ENCODE measurements at places on chromosomes 2 and 18. TPM values are rescaled to one million over a fixed set of nuclear protein-coding genes. Genes with fewer than 3 reads are reported as not detected.

GRCh38 chr2:54904836-54905235, 145.4 kb downstream of the RTN4 start:
- peak; percentile 23 for DNase-seq

Gene DSG4
- not detected for total RNA-seq

Gene CAPN14
- total RNA-seq: 1.0 TPM

Gene ZSWIM2
- total RNA-seq: not detected

Gene ALKAL2
- not detected for total RNA-seq

- peak; percentile 66 for DNase-seq
Observed at GRCh38 chr2:96195410-96196066, 13.1 kb downstream of the STARD7 start.

Gene CXCR4
- total RNA-seq: 0.12 TPM

Gene REG3A
- total RNA-seq: not detected

- DNase-seq: peak; percentile 22
Observed at GRCh38 chr18:48847807-48848486, 102.8 kb downstream of the SMAD7 start.

DNA sequence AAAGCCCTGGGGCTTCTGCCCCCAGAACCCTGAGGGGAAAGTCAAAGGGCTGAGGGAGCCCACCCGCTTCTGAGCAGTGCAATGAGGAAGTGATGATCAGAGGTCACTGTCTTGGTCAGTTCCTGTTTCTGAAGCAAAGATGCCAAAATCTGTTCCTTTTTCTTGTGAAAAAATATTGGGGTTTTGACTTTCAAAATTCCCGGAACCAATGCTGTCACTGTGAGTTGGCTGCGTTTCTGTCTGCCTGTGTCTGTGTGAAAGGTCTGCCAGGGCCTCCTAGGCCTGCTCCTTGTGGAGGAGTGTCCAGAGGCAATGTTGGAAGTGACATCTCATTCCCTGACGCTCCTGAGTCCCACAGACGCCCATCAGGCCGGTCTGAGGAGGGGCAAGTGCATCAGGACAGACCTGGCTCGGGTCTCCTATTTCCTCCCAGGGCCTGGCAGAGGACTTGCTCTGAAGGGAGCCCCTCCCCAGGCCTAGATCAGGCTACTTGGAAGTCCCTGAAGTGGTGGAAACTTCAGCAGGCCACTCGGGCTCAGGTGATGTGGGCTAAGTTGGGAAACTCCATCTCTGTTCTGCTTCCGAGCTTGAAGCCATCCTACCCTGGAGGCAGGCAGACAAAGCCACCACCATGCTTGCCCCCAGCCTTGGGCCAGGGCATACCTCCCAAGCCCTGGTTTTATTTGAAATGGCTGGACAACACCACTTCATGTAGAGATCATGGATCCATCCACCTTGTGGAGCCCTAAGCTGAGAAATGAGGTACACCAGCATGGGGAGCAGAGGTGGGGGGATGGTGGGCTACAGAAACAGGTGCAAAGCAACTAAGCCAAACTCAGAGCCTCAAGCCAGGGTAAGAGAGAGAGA, 51.0 kb downstream of the PKDCC start:
- DNase-seq: no peak

Gene DNER
- total RNA-seq: 21.5 TPM

GRCh38 chr2:114729026-114729425, 286.6 kb downstream of the DPP10 start:
- DNase-seq: no peak

Gene CSRNP3
- total RNA-seq: 0.27 TPM

DNA sequence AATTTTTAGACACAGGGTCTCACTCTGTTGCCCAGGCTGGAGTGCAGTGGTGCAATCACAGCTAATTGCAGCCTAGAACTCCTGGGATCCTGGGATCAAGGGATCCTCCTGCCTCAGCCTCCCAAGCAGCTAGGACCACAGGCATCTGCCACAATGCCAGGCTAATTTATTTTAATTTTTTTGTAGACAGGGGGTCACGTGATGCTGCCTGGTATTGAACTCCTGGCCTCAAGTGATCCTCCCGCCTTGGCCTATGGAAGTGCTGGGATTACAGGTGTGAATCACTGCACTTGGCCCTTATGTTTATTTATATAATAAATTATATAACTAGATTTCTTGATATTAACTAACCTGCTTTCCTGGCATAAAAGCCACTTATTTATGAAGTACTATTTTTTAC, 1081.7 kb upstream of the FANCL start:
- no peak for DNase-seq

DNA sequence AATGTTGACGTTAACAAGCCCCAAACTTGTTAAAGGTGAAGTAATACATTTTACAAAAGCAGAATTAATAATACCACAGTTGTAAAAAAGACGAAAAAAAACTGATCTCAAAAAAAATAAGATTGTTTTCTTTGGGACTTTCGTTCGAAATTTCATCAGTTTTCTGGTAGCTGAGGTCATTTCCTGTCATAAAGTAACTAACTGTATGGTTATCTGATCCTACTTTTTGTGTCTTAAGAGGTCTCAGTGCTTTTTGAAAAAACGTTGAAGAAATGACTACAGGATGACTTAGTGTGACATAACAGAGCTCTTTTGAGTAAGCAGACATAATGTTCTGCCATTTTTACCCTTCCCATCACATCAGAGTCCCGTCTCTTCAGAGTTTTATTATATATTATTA, 79.3 kb downstream of the BIRC6 start:
- no peak for DNase-seq

Gene EVX2
- total RNA-seq: not detected

GRCh38 chr2:173588931-173589369, 234.3 kb downstream of the CDCA7 start:
- DNase-seq: no peak

DNA sequence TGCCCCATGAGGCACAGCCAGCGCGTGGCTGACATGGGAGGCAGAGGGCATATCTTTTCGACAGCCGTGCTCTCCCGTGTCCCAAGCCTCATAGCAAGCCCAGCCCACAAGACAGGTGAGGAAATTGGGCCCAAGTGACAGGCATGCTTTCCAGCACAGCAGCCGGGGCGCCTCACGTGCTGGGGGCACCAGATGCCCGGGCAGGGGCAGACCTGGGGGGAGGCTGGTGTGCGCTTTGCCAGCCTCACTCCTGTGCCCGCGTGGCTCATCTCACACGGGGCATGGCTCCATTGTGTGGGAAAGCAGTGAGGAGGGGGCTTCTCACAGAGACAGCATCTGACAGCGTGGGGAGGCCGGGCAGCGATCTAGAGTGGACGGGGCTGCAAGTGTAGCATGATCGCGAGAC, 93.2 kb downstream of the USP40 start:
- DNase-seq: no peak
